ENCODE measurements at places on chromosomes 2 and 18.

DNA sequence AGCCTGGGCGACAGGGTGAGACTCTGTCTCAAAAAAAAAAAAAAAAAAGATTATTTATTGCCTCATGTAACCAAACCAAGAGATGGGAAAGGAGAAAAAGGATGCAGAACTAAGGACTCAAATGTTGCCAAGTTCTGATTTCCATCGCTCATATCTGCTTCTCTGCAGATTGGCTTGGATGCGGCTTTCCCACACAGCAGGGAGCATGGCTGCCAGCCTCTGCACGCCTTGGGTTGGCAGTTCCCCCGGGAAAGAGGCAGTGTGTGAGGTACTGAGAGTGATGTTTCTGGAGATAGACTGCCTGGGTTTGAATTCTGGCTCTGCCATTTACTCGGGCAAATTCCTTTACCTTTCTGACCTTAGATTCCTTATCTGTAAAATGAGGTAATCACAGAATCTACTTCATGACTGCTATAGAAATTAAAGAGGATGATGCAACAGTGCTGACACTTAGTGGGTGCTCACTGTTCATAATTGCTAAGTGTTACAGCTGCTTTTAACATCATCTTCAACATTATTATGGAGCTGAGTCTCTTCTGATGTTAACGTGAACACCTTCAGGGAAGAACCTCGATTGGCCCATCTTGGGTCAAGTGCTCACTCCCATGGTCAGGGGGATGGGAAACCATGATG is 68.8 kb downstream of the ACAA2 start:
- DNase-seq: no peak

DNA sequence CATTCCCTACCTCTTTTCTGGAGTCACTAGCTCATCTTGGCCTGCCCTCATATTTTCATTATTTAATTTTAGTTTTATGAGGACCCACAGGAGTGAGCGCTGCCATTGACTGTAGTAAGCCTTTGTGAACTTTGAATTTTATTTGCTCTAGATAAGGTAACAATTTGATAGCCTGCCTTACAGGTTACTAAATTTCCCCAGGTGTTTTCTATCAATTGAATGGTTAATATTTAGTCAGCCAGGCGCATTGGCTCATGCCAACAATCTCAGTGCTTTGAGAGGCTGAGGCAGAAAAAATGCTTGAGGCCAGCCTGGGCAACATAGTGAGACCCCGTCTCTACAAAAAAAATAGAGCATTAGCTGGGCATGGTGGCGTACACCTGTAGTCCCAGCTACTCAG is 50.2 kb downstream of the DAW1 start:
- no peak for DNase-seq

GRCh38 chr18:31049189-31049588 is 6.6 kb upstream of the DSC3 start:
- DNase-seq: no peak

DNA sequence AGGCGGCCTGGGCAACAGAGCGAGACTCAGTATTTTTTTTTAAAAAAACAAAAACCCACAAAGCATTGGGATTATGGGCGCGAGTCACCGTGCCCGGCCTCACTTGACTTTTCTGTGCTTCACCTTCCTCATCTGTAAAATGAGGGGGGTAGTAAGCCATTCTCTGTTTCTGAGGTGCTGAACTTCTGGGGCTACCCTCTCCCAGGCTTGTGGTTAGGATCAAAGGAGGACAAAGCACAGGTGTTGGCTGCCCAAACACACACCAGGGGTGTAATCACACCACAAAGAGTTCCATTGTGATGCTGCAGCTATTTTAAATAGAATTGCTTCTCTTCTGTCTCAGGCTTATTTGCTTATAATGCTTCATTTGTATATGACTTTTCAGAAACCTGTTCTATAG is 35.8 kb upstream of the INHBB start:
- DNase-seq: no peak

GRCh38 chr2:234593636-234594035 is 96.8 kb upstream of the ARL4C start:
- DNase-seq: no peak

- no peak for DNase-seq
Observed at GRCh38 chr18:43524260-43524659, 247.0 kb upstream of the SYT4 start.

DNA sequence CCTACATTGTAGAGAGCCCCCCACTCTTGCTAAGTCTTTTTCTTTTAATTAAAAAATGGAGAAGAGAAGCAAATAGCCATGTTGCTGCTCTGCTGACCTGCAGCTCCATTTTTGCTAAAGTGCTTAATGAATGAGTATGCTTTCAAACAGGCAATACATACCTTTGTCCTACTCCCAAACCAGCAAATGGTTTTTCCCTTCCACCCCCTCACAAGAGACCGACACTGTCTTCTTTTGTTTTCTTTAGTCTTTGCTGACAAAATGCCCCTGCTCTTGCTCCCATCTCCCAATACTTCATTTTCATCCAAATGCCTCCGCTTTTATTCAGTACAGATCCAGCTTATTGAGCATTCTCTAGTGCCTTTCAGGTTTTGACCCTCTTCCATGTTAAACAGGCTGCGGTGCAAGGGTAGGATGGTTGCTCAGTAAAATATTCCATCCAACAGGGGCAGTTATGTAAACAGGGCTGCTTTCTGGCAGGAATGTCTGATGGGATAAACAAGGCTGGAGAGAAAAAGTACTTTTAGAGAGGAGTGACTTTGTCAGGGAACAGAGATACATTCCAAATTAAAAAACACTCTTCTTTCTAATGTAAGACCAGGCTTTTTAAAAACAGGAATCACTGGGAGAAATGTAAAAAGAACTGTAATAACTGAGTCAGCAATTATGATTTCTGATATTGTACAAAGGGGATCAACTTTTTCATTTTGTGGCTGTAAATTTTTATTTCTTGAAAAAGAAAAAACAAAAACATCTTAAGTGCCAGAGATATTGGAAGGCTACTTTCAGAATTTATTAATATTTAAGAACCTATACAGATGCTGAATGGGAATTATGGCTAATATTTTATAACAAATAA is 136.8 kb downstream of the MEP1B start:
- no peak for DNase-seq

GRCh38 chr2:11112870-11113428 is 42.3 kb upstream of the SLC66A3 start:
- no peak for DNase-seq

GRCh38 chr2:195818526-195818925 is 161.5 kb downstream of the SLC39A10 start:
- DNase-seq: no peak

DNA sequence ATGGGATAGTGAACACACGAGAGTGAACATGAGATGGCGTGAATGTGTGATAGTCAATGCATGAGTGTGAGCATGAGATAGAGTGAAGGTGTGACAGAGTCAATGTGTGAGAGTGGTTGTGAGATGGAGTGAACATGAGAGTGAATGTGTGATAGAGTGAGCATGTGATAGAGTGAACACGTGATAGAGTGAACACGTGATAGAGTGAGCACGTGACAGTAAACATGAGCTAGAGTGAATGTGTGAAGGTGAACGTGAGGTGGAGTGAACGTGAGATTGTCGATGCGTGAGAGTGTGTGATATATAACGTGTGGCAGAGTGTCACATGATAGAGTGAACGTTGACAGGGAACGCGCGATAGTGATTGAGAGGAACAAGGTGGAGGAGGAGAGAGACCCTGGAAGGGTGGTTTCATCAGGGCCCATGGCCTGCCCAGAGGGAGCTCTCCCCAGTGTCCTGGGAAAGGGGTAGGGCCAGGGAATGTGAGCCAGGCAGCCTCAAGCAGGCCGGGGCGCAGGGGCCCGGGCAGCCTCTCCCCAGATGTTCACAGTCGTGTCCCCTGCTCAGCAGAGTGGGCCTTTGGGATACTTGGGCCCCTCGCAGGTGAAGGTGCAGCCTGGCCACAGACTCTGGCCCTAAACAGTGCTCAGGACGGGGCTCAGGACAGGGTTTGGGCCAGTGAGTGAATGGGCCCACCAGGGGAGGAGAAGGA is 516.9 kb downstream of the EIPR1 start:
- no peak for DNase-seq

GRCh38 chr18:45991788-45992187 is 24.7 kb upstream of the EPG5 start:
- DNase-seq: no peak

- no peak for DNase-seq
Observed at GRCh38 chr2:150429384-150429961, 58.0 kb downstream of the RND3 start.

- DNase-seq: no peak
Observed at GRCh38 chr2:240356700-240357640, 78.5 kb upstream of the GPC1 start.

GRCh38 chr18:31774477-31774785 is 13.8 kb upstream of the SLC25A52 start:
- no peak for DNase-seq

DNA sequence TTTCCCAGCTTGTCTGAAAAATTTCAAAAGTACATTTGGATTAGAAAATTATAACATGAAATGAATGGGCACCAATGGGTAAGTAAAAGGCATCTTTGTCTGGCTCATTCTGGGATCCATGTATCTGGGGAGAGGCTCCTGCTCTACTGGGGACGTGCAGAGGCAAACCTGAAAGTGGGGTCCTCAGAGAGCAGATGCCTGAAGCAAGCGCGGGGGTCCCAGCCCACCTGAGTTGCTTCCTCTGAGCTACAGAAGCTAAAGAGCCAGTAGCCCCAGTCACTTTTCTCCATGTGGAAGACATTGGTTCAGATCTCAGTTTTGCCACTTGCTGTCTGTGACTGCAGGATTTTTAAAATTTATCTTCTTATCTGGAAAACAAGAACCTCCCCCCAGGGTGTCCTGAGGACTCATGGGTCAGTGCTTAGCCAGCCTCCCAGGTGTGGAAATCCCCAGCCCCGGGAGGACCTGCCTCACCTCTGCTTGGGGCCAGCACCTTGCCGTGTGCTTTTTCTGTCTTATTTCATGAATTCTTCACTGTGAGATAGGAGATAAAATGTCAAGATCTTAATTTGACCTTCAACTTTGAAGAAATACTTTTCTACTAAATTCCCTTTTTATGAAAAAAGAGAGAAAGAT is 25.1 kb upstream of the ODC1 start:
- no peak for DNase-seq

DNA sequence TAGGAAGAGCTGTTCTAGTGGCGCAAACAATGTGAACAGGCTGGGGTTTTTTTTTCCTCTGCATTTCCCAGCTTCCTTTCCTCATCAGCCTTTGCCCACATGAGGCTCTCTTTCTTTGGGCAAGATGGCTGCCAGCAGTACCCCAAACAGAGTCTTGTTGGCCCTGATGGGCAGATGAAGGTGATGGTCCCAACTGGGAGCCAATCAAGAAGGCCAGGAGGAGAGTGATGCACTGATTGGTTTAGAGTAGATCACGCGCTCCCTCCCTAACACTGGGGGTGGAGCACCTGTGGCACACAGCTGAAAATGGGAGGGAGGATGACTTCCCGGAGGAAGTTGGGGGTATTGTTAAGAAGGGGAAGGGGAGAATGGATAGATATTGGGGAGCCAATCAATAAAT is 96.3 kb upstream of the FZD7 start:
- DNase-seq: no peak

GRCh38 chr18:46536215-46536874 is 120.7 kb downstream of the LOXHD1 start:
- no peak for DNase-seq

GRCh38 chr2:205717175-205717846 is 35.0 kb downstream of the NRP2 start:
- DNase-seq: no peak

GRCh38 chr2:54593249-54593648 is 130.2 kb upstream of the EML6 start:
- DNase-seq: no peak

DNA sequence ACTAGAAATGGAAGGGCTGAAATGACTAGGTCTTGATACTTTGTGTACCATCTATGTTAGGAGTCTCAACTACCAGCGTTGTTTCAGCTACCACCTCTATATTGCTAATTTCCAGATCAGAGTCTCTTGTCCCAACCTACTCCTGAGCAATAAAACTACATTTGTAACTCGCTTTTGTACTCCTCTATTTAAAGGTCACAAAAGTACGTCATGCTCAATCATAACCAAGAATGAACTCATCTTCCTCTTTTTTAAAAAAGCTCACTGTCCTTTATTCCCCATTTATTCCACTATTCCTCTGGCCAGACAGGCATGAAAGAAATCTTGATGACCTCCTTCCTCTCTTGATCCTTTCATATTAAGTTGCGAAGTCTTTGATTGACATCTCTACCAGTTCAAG is 11.2 kb upstream of the MATN3 start:
- DNase-seq: no peak

GRCh38 chr2:203566161-203566560 is 31.1 kb upstream of the RAPH1 start:
- DNase-seq: no peak

GRCh38 chr2:201887773-201888425 is 81.6 kb downstream of the CDK15 start:
- no peak for DNase-seq

- no peak for DNase-seq
Observed at GRCh38 chr2:171083451-171083850, 77.2 kb downstream of the TLK1 start.

- DNase-seq: no peak
Observed at GRCh38 chr2:202778217-202778616, 93.3 kb downstream of the ICA1L start.

- DNase-seq: no peak
Observed at GRCh38 chr18:22514655-22515054, 96.9 kb upstream of the CTAGE1 start.

DNA sequence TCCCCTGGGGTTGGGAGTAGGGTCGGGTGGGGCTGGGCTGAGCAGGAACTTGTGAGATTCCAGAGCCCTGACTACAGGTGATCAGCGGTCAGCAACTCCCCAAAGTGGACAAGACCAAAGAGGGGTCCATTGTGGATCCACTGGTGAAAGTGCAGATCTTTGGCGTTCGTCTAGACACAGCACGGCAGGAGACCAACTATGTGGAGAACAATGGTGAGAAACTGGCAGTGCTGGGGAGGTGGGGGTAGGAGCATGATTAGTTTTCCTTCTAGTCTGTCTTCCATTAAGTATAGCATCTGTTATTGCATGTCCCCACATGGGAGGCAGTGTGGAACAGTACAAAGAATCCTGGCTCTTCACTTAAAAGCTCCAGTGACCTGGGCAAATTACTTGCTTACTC is 23.7 kb downstream of the ZNF142 start:
- no peak for DNase-seq
